ENCODE measurements at places on chromosomes 2 and 18.

DNA sequence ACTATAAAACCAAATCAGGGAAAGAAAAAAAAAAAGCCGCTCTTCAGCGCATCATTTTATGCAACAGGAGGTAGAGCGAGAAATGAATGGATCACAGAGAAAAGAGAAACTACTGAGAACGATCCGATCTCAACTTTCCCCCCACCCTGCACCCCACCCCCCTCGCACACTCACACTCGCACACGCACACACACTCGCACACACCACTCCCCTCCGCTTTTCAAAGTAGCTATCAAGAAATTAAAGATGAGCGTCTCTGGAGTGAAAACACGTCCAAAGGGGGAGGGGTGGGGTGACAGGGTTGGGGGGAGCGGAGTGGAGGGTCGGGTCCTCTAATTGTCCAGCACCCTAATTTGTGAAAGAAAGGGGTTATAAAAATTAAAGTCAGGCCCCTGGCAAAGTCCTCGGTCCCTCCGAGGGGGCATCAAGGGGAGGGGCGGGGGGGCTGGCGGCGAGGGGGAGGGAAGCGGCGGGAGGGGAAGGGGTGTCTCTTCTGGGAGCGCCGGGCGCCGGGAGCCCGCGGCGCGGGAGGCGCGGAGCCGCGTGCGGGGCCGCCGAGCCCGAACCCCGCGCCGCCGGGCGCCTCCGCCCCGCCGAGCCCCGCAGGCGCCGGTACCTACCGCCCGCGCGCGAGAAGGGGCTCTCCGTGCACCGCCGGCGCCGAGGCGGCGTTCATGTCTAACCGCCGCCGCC, 428 bp downstream of the TCF4 start:
- DNase-seq = peak; percentile 34

- DNase-seq = no peak
Measured at GRCh38 chr2:9539531-9539930, 16.1 kb downstream of the ADAM17 start.

DNA sequence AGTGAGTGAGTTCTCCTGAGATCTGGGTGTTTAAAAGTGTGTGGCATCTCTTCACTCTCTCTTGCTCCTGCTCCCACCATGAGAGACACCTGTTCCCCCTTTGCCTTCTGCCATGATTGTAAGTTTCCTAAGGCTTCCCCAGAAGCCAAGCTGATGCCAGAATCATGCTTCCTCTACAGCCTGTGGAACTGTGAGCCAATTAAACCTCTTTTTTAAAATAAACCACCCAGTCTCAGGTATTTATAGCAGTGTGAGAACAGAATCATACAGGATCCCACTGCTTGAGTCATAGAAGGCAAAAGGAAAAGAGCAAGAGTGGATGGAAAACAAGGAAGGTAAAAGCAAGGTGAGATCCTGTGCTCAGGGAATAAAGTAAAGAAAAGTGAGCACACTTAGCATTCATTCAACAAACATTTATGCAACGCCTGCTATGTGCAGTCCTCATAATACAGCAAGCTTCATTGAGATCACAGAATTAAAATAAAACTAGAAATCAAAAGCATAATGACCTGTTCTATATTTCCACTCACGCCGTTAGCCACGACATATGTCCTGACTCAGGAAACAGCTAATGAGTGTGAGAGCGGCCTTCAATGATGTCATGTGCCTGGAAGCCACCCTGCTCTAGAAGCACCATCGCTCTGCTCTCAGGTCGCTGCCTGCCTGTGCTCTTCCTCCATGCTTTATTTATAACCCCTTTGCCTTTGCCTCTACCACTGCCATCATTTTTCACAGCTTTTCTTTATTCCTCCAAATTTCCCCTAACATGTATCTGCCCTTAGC, 11.3 kb upstream of the COPS8 start:
- no peak for DNase-seq

DNA sequence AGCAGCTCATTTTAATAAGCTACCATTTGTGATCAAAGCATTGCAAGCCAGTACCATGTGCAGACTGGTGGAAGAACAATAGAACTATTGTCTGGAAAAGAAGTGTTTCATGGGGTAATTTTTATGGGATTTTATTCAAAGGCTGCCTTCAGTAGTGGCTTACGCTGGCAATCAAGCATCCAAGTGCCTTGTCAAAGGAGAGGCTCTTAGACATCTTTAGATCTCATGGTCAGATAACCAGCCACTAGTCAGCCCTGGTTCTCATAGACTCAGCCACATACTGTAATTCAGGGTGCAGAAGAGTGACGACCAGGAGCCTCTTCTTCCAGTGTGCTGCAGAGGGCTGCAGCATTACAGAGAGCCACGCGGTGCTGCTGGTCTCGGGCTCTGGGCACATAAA, 98.5 kb upstream of the NOSTRIN start:
- DNase-seq = peak; percentile 92

- DNase-seq = no peak
Measured at GRCh38 chr2:238997137-238997390, 149.2 kb downstream of the TWIST2 start.

- DNase-seq = no peak
Measured at GRCh38 chr2:186927867-186928191, 78.9 kb upstream of the ZSWIM2 start.

GRCh38 chr2:1455466-1455865, 42.2 kb downstream of the TPO start:
- peak; percentile 28 for DNase-seq

DNA sequence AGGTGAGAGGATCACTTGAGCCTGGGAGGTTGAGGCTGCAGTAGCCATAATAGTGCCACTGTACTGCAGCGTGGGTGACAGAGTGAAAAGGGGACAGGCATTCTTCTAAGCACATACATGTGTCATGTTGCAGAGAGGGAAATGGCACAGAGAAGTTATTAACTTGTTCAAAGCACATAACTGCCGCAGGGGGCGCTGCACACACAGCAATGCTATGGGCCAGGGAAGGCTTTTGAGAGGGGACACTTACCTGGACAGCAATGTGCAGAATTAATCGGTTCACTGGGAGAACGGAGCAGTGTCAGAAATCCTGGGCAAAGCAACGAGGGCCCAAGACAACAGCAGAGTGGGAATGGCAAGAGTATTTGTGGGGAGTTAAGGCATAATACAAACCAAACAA, 2.4 kb downstream of the SCYGR8 start:
- no peak for DNase-seq

DNA sequence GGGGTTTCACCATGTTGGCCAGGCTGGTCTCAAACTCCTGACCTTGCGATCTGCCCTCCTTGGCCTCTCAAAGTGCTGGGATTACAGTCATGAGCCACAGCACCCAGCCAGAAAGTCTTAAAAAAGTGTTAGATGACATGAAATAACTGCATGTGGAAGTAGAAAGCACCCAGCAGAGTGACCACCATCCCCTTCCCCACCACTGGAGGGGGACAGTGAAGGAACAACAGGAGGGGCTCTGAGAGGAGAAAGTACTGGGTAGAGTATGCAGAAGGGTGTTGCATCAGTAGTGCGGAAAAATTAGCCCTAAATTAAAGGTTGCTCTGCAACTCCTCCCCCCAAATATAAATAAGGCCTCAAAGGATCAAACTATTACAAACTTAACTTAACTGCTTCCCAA, 230.5 kb downstream of the ZNF521 start:
- DNase-seq = no peak

DNA sequence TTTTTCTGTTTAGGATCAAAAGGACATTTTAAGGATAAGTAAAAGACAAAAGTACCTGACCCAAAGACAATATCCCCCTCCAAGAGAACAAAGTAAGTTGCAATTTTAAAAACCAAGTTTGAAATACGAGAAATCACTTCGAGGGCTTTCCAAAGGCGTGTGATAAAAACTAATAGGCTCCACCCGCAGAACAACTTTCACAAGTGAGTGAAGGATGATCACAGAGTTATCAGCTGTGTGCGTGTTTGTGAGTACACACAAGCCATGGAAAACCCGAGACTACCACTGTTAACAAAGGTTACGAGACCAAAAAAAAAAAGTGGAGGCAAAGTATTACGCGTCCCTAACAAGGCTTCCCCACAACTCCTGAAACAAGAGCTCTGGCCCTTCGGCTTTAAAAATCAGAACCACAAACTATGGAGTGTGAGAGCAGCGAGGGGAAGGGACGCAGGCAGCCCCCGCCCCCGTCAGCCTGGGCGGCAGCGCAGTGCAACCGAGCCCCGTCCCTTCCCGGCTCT, 719 bp downstream of the SMAD2 start:
- peak; percentile 53 for DNase-seq

DNA sequence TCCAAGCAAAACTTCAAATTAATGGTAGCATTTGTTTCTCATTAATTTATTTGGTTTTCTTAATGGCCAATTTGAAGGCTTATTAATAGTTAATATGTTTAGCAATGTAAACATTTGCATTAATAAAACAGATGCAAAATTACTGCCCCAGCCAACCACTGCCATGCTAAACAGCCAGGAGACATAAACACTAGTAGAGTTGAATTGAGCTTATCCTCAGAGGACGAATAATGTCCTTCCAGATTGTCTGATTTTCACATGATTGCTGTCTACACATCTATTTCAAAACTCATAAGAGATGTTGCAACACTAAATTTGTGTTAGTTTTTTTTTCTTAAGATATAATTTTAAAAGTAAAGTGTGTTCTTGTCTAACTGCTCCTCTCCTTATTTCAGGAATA, 128.5 kb downstream of the DCC start:
- no peak for DNase-seq

DNA sequence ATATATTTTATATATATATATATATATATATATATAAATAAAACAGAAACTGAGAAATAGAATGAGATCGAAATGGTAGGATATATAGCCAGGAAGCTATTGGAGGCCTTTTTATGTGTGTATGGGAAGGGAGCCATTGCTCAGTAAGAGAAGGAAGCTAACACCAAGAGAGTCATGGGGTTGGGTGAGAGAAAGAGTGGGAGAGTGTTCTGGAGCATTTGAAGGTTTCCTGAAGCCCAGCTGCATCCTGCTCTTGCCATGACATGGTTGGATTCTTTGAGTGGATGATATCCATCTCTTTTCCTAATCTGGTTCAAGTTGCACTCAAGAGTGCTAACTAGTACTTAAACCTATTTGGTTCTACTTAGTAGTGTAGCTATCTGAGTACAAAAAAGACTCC, 282.3 kb downstream of the DYSF start:
- peak; percentile 83 for DNase-seq

DNA sequence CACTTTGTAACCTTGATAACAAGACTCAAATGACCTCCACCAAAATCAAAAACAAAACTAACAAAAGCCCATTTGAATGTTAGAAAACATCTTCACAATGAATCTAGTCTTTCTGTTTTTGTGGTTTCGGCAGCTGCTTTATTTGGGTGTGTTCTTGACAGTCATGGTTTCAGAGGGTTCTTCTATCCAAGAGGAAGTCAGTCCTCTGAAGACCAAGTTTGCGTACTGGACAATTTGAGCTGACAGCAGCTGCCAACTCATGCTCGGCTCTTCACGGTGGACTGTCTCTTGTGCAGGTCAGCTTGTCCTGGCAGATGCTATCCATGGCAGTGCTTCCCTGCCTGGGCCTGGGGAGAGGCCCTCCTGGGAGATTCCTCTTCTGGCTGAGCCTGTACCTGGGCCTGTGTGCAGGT, 91.0 kb downstream of the TMEM17 start:
- no peak for DNase-seq

DNA sequence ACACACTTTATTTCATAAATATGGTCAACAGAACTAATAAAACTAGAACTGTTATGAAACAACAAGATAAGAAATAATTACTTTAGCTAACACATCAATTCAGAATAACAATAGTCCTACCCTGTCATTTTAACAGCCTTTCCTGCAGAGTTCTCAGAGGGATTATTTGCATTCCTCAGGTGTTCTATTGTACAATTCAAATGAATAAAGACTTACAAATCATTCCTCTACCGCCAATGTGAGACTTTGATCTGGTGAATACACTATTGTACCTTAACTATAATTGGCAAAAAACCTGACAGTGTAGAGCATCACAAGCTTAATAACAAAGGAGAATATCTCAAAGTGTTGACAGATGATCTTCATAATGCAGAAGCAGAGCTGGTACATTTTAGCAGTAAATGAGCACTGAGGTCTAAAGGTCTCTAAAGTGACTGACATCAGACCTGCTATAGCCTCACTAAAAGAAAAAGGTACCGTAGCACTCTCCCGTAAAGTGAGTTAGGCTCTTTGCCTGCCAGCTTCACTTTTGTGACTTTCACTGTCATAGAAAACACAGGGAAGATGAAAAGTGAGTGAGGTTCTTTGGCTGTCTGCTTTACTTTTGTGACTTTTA, 118.8 kb upstream of the SP3 start:
- no peak for DNase-seq

GRCh38 chr2:216279459-216279858, 92.8 kb downstream of the MARCHF4 start:
- DNase-seq = no peak

GRCh38 chr18:47163241-47163640, 12.9 kb downstream of the IER3IP1 start:
- DNase-seq = no peak

- DNase-seq = no peak
Measured at GRCh38 chr2:101998896-101999789, 7.4 kb downstream of the IL1R2 start.

- no peak for DNase-seq
Measured at GRCh38 chr2:196742685-196743084, 56.8 kb downstream of the GTF3C3 start.

DNA sequence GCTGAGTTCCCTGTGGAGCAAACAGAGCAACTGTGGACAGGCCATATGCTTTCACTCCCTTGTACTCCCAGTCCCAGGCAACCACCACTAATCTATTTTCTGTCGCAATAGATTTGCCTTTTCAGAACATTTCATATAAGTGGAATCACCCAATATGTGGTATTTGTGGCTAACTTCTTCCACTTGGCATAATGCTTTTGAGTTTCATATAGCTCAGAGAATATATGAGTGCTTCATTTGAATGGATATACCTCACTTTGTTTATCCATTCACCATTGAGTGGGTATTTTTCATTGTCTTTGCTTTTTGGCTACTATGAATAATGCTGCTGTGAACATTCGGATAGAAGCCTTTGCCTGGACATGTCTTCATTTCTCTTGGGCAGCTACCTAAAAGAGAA, 151.9 kb downstream of the CERS6 start:
- no peak for DNase-seq

DNA sequence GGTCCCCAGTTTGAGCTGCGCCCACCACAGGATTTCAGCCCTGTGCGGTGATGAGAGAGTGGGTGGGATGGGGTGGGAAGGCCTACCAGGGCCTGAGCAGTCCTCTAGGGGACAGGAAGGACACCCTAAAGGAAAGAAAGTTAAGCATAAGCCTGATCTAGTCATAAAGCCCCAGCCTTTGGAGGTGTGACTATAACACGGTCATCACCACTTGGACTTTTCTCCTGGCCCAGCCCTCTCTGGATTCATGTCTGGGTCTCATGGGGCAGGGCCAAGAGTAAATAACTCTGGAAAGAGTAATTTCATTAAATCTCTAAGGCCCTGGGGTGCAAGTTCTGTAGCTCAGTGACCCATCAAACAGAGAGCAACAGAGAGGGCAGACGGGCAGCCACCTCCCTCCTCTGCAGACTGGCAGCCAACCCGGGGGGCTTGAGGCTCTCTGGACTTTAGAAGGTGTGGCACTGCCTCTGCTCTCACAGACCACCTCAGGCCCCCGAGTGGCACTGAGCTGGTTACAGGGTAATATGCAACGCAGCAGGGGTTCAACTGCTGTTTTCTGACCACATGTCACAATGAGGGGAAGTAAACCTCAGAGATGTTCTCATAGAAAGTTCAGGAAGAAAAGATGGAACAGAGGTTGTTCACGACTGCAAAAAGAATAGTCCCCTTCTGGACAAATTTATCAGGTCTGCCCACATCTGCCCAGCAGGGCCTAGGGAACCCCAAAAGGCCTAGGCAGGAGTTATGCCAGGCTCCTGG, 41.5 kb downstream of the TGFA start:
- DNase-seq = no peak
